ENCODE measurements at places on chromosomes 2 and 18.

DNA sequence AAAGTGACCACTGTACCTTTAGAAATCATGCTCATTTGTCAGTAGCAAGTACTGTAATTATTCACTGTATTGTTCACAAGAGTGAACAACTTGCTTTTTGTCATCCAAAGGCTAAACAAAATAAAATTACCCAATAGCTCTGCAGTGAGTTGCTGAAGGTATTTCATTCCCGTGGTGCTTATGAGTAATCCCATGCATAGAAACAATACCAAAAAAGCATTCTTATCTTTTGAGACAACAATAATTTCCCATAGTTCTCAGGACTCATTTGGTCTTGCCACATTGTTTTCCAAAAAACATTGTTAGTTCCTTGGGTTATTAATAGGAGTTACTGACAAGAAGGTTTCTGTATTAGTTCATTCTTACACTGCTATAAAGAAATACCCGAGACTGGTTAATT is 503.2 kb upstream of the FAM98A start:
- H3K27ac ChIP-seq = no peak overlapping the region
- DNase-seq = no peak
- H3K27me3 ChIP-seq = no peaks in the 10 kb centered on the region
- H3K4me1 ChIP-seq = no peaks in the 10 kb centered on the region
- H3K4me3 ChIP-seq = no peak overlapping the region

DNA sequence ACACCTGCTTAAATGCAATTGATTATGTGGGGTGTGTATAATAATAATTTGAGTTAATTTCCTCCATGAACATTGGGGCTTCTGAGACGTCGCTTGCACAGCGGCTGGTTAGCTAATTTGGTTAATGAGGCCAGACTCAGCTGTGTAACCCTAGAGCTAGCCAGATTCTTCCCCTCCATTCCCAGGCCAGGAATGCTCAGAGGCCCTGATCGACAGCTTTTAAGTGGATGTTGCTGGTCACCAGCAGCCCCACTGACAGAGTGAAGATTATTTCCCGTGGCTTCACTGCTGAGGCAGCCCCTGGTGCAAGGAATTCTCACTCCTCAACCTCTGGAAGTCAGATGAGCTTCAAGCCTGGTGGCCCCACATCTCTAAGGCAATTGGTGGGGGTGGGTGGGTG is 12.4 kb upstream of the EPAS1 start:
- H3K36me3 ChIP-seq = no peaks in the 10 kb centered on the region
- peaks cover 5% of the 10 kb centered on the region for H3K27me3 ChIP-seq
- H3K4me1 ChIP-seq = peaks cover 4% of the 10 kb centered on the region
- no peak overlapping the region for H3K27ac ChIP-seq
- H3K4me3 ChIP-seq = no peak overlapping the region

GRCh38 chr2:45119038-45119437 is 109.8 kb upstream of the SIX2 start:
- H3K36me3 ChIP-seq = no peaks in the 10 kb centered on the region
- DNase-seq = no peak
- no peak overlapping the region for H3K4me3 ChIP-seq
- no peaks in the 10 kb centered on the region for H3K27me3 ChIP-seq
- no peaks in the 10 kb centered on the region for H3K4me1 ChIP-seq

DNA sequence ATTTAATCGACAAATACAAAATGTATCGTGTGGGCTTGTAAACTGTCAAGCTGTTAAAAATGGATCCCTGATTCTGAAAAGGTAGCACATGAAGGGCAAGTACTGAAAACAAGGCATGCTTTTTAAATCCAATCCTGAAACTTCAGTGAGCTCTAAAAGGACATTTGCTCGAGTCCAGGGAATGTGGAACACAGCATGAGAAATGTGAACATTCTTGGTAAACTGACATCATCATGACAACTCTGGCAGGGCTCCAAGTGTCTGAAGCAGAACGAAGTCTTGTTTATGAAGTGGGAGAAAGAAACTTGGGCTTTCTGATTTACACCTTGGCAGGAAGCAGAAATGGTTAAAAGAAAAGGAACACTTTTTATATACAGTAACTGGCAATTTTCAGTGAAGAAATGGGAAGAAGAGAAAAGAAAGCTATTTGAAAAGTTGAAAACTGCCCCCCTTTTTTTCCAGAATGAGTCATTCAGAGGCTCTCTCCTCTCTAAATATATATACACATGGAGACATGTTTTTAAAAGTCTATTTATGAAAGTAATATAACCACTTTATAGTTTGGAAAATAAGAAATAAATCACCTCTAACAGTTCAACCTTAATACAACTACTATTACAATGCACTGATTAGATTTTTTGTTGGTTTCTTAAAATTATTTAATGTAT is 120.8 kb downstream of the GAREM1 start:
- H3K4me3 ChIP-seq = no peak overlapping the region
- no peaks in the 10 kb centered on the region for H3K36me3 ChIP-seq
- DNase-seq = no peak
- H3K27ac ChIP-seq = no peak overlapping the region

DNA sequence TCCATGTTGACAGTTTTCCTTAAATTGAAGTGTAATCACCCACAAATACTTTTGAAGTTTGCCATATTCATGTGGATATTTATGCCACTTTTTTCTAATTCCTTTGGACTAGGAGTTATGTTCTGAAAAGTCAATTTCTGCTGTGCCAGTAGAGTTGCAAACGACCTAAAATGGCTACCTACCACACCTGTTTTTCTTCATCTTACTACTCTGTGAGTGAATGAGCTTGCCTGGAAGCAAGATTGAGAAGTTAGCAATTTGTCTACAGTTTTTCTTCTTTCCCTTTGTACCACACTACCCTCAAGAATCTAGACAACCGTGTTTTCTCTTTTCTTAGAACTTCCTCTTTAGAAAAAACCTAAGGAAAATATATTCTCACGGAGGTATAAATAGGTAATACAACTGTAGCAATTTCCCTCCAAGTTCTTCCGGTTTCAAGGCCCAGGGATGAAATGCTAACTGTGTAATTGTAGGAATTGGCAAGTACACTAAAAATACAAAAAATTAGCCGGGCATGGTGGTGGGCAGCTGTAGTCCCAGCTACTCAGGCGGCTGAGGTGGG is 7.3 kb upstream of the SLC39A10 start:
- H3K4me1 ChIP-seq = no peaks in the 10 kb centered on the region
- H3K27me3 ChIP-seq = no peaks in the 10 kb centered on the region
- H3K27ac ChIP-seq = no peak overlapping the region

DNA sequence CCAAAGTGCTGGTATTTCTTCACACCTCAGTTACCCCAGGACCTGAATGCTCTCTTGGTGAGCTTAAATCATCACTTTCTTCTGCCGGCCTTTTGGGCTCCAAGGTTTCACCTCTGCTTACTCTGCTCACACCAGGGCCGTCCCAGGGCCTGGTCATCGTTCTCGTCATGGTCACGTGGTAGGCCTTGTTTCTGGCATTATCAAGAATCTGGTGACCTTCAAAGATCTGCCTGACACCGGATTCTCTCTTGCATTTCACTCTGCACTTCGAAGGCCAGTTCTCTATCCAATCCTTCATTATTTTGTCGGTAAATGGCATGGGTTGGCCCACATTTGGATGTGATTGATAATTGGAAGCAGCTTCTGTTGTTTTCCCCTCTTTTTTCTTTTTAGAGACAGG is 80.5 kb downstream of the HRH4 start:
- H3K4me3 ChIP-seq = no peak overlapping the region
- no peak for DNase-seq
- H3K27ac ChIP-seq = no peak overlapping the region
- no peaks in the 10 kb centered on the region for H3K36me3 ChIP-seq
- H3K27me3 ChIP-seq = no peaks in the 10 kb centered on the region

GRCh38 chr2:48319863-48320262 is 210.1 kb upstream of the STON1 start:
- peaks cover 7% of the 10 kb centered on the region for H3K4me1 ChIP-seq
- no peaks in the 10 kb centered on the region for H3K36me3 ChIP-seq
- no peak for DNase-seq
- no peaks in the 10 kb centered on the region for H3K27me3 ChIP-seq
- no peak overlapping the region for H3K27ac ChIP-seq
- no peak overlapping the region for H3K4me3 ChIP-seq

DNA sequence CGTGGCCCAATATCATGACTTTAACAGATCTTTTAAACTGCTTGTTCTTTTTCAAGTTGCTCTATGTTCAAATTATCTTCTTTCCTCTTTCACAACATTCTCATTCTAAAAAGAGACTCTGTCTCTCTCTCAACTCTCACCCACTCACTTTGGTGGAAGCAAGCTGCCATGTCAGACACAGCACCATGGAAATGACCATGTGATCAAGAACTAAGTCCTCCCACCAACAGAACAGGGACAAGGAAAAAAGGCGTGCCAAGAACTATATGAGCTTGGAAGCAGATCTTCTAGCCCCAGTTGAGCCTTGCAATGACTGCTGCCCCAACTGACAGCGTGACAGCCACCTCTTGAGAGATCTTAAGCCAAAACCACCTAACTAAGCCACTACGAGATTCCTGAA is 23.9 kb downstream of the BAZ2B start:
- peaks cover 5% of the 10 kb centered on the region for H3K36me3 ChIP-seq
- DNase-seq = no peak
- H3K4me1 ChIP-seq = no peaks in the 10 kb centered on the region

DNA sequence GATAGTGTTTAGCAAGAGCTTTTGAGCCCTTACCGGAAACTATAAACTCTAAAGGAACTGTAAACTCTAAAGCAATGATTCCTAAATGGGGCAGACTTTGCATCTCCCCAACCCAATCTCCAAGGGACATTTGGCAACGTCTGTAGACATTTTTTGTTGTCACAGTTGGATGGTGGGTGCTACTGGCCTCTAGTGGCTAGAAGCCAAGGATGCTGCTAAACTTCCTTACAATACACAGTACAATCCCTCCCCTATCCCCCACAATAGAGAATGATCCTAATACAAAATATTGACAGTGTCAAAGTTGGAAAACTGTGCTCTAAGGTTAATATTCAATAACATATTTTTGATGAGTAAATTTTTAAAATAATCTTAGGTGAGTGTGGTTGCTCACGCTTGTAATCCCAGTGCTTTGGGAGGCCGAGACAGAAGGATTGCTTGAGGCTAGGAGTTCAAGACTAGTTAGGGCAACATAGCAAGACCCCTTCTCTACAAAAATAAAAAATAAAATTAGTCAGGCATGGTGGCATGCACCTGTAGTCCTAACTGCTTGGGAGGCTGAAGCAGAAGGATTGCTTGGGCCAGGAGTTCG is 66.7 kb downstream of the PTPN4 start:
- no peak overlapping the region for H3K27ac ChIP-seq
- peaks cover 2% of the 10 kb centered on the region for H3K27me3 ChIP-seq
- H3K4me1 ChIP-seq = peaks cover 6% of the 10 kb centered on the region
- H3K36me3 ChIP-seq = peaks cover 10% of the 10 kb centered on the region

DNA sequence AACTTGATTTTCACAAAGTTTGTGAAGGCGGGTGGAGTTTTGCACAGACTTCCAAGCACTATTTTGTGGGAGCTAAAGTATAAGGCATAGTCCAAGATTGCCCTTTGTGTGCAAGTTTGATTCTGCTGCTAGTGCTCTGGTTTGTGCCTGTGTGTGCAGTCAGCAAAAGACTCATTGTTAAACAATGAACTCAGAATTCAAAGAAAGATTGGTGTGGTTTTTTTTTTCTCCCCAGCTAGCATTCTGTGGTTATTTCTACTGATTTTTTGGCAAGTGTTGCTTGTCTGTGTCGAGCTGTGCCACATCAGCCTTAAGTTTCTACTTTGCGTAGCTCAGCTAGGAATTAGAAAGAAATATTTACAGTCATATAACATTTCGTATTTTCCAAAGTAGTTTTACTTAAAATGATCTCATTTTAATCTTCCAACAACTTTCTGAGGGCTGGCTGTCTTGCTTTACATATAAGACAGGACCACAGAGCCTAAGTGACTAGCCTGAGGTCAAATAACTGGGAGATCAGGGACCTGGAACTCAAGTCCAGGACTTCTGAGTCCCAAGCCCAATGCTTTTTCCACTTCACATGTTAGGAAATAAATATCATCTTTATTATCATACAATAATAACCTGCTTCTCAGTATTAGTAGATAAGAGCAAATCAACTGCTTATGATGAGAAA is 69.8 kb downstream of the BABAM2 start:
- H3K27ac ChIP-seq = no peak overlapping the region
- H3K27me3 ChIP-seq = no peaks in the 10 kb centered on the region
- H3K4me3 ChIP-seq = no peak overlapping the region
- peaks cover 4% of the 10 kb centered on the region for H3K36me3 ChIP-seq
- peaks cover 34% of the 10 kb centered on the region for H3K4me1 ChIP-seq
- no peak for DNase-seq

GRCh38 chr18:9022397-9023155 is 79.9 kb upstream of the NDUFV2 start:
- no peaks in the 10 kb centered on the region for H3K4me1 ChIP-seq
- no peak overlapping the region for H3K27ac ChIP-seq
- no peak for DNase-seq
- H3K36me3 ChIP-seq = no peaks in the 10 kb centered on the region

DNA sequence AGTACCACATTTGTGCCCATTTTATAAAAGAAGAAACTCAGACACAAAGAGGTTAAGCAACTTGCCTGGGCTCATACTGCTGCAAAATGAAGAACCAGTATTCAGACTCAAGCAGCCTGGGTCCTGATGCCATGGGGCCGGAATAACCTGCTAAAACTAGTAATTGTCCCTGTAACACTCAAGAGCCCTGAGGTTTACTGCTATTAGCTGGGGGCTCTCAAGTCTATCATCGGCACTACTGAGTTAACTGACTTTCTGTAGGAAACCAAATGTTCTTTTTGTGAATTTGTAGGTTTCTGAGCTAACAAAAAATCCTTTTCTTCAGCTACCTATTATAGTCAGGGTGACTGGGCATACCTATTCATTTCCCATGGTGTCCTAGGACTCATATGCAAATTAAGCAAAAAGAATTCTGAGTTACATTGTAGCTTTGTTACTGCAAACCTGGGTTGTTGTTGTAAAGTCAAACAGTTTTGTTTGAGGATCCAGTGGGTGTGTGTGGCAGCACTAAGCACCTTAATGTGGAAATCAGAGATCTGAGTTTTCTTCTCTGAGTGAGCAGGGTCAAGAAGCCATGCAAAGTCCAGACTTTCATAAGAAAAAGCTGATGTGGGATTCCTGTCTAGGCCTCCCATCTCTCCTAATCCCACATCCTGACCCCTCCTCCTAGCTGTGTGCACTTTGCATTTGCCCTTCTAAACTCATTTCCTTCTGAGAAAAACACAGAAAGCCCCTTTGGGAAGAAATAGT is 72.4 kb upstream of the TNP1 start:
- H3K36me3 ChIP-seq = no peaks in the 10 kb centered on the region
- H3K4me1 ChIP-seq = no peaks in the 10 kb centered on the region
- no peak for DNase-seq
- no peak overlapping the region for H3K4me3 ChIP-seq
- peaks cover 2% of the 10 kb centered on the region for H3K27me3 ChIP-seq

GRCh38 chr2:224109751-224110150 is 70.7 kb upstream of the SERPINE2 start:
- no peak overlapping the region for H3K4me3 ChIP-seq
- no peaks in the 10 kb centered on the region for H3K36me3 ChIP-seq
- peaks cover 3% of the 10 kb centered on the region for H3K27me3 ChIP-seq
- no peak overlapping the region for H3K27ac ChIP-seq
- no peak for DNase-seq
